ENCODE measurements at places on chromosomes 5 and 9. TPM values are rescaled to one million over a fixed set of nuclear protein-coding genes. Genes with fewer than 3 reads are reported as not detected.

The STC2 gene
- total RNA-seq, result 9.9 TPM

The CTNND2 gene
- 0.66 TPM for total RNA-seq

The IRF1 gene
- 124 TPM for total RNA-seq

The IL33 gene
- 33.5 TPM for total RNA-seq

The ENTR1 gene
- total RNA-seq, result 30.6 TPM

Measured in sigmoid colon (tissue), 7 donors.